ENCODE measurements at places on chromosomes 13 and 19.

DNA sequence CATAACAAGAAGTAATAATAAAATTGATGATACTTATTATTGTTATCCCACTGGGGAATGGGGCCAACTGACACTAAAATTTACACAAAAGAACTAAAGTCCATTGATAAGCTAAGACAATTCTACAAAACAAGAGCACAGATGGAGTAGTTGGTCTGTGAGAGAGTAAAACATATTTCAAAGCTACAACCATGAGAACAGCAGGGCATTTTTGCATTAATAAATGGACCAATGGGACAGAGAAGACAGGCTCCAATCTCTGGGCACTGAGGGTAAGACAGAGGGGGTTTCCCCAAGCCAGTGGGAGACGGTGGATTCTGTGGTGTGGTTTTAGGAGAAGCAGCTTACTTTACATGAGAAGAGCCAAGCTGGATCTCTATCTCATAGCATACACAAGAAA is 14.4 kb downstream of the KANK2 start:
- no peak for DNase-seq

- no peak for DNase-seq
These were observed 663 bp upstream of the PLA2G4C start for GRCh38 chr19:48111280-48111679.

- DNase-seq: no peak
These were observed 17.1 kb downstream of the KLF5 start for GRCh38 chr13:73075954-73076353.

GRCh38 chr19:326871-327270 is 17.7 kb downstream of the MIER2 start:
- DNase-seq: no peak

DNA sequence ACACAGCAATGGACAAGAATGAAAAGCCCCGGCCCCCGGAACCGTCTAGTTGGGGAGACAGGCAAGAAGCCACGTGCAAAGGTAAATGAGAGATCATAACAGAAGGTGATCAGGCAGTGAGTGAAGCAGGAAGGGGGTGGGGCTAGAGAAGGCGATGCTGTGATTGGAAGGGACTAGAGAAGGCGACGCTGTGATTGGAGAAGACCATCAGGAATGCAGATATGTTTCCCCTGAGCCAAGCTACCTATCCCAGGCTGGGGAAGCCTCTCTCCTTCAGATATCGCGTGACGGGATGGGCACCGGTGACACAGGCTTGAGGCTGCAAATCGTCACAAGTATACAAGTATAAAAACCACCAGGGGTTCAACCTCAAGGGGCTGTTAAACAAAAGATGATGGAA is 21.8 kb downstream of the DCAF15 start:
- peak; percentile 92 for DNase-seq

GRCh38 chr19:53927739-53928138 is 18.7 kb downstream of the CACNG7 start:
- DNase-seq: no peak

DNA sequence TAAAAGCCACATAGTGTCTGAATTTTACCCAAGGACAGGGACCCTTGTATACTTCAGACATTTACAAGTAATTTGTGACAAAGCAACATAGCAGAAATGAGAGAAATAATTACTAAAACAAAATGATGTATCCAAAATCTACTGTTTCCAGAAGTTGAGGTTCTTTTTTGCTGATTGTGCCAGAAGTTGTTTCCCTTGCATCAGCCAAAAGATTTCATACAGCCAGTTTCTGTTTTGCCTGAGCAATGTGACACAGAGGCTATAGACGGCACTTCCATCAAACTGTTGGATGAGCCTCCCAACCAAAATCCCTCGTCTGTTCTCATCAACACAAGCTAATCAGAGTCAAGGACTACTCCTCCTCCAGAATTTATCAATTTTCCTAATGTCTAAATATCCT is 913.2 kb upstream of the GPC6 start:
- no peak for DNase-seq

DNA sequence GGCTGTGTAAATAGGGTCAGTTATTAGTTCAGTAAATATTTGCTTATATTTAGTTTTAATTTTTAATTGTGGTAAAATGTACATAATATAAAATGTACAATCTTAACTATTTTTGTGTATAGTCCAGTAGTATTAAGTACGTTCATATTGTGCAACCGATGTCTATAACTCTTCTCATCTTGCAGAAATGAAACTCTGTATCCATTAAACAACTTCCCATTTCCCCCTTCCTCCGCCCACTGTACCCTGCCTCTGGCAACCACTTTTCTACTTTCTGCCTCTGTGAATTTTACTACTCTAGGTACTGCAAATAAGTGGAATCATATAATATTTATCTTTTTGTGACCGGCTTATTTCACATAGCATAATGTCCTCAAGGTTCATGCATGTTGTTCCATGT is 24.4 kb downstream of the UBAC2 start:
- no peak for DNase-seq

DNA sequence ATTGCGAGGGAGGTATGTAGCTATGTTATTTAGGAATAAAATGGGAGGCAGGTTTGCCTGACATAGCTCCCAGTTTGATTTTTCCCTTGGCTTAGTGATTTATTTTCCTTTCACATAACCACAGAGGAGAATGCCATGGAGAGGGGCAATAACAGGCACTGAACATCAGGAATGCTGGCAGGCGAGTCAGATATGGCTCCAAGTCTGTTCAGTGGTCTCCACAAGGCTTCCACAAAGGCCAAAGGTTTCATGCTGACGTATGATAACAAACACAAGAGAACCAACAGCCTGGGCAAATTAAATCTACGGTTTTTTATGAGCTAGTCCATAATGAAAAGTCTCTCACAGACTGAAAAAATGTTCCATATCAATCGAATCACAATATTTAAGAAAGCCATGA is 66.7 kb downstream of the SUCLA2 start:
- no peak for DNase-seq

DNA sequence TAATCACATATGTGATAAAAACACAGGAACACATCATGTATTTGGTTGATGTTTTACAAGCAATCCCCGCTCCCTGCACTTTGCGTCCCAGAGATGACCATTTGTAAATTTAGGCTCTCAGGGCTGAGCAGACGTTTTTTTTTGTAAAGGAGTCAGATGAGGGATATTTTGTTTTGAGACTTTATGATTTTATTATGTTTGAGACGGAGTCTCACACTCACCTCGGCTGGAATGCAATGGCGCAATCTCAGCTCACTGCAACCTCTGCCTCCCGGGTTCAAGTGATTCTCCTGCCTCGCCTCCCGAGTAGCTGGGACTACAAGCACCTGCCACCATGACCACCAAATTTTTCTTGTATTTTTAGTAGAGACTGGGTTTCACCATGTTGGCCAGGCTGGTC is 1.4 kb downstream of the TLE6 start:
- DNase-seq: no peak

- no peak for DNase-seq
These were observed 2.3 kb upstream of the PRR22 start for GRCh38 chr19:5786593-5787408.

DNA sequence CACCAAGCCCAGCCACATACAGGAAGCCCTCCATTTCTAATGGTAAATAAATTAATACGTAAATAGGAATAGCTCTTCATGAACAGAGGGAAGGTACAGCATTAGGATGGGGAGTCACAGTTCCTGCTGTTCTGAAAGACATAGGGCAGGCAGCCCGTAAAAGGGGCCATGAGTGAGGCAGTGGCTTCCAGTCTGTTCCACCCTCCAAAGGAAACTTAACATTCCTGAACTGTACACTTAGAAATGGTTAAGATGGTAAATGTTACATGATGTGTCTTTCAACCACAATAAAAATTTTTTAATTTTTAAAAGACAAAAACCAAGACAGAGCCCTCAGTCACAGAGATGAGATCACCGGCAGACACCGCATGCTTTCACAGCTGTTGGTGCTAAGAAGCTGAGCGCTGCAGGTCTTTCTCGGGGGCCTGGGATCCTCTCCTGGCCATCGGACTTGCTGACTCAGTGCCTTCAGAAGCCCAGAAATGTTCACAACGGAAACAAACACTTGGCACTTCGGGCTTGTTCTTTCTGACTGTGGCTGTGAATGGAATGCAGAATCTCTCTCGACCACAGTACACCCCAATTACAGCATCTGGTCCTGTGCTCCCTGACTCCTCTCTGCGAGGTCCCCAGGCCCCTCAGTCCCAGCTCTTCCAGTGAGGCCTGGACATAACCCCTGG is 36.4 kb downstream of the EPS15L1 start:
- no peak for DNase-seq

DNA sequence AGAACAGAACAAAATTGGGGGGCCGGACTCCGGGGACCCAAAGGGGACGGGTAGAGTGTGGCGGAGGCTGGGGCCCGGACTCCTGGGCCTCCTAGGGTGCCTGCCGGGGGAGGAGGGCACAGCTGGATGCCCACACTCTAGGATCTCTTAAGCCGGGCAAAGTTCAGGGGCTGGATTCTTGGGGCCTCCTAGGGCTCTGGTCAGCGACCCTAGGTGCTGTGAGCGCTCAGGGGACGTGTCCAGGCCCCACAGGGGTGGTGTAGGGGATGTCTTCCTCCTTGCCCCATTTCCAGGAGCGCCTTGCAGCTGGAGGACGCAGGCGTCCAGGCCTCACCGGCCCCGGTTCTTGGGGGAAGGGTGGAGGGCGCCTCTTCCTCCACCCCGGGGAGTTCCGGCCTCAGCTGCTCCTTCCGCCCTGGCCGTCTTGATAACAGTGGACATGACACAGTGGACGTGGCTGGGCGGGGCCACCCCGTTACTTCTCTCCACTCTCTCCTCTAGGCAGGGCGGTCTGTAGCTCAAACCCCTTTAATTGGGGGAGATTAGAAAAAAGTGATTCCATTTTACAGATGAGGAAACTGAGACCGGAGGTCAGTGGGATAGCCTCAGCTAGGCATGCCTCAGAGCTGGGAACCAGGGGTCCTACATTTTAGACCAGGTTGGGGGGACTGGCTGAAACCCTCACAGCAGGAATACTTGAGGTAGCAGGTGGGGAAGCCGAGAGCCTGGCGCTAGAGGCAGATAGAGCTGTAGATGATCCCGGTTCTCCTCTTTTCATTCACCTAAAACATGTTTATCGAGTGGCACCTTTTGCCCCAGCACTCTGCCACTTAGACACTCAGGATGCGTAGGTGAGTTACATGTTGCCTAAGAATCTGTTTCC is 705 bp downstream of the STXBP2 start:
- no peak for DNase-seq

GRCh38 chr19:56765137-56765536 is 75.4 kb downstream of the PEG3 start:
- no peak for DNase-seq

DNA sequence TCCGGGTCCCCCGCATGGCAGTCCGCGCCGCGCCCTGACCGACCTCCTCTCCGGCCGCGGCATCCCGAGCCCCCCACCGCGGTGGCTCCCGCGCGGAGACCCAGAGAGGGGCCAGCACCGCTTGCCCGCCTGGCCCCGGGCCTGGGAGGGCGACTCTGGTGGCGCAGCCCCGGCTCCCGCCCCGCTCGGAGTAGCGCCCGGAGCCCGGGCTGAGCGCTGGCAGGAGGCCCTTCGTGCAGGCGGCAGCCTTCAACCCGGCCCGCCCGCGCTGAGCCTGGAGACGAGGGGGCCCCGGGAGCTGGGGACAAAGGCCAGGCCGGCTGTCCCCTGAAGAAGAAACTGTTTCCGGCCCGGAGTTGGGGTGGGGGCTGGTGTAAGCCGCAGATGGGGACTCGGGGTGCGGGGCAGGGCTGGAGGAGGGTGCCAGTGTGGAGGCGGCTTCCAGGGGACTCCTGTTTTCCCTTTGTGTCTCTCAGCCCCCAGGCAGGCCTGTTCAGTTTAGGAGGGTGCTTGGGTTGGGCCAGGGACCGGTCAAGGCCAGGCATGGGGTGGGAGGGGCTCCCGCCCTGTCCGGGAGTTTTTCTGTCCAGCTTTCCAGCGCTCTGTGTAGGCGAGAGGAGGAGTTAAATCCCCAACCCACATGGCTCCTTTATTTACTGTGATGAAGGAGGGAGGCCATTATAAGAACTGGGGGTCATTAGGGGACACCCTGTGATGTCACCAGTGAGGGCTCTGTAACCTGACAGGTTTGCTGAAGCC is 935 bp downstream of the LRP3 start:
- no peak for DNase-seq

- no peak for DNase-seq
These were observed 966 bp downstream of the JUNB start for GRCh38 chr19:12792051-12792852.

- DNase-seq: no peak
These were observed 607.4 kb downstream of the GPC6 start for GRCh38 chr13:93834051-93834450.

DNA sequence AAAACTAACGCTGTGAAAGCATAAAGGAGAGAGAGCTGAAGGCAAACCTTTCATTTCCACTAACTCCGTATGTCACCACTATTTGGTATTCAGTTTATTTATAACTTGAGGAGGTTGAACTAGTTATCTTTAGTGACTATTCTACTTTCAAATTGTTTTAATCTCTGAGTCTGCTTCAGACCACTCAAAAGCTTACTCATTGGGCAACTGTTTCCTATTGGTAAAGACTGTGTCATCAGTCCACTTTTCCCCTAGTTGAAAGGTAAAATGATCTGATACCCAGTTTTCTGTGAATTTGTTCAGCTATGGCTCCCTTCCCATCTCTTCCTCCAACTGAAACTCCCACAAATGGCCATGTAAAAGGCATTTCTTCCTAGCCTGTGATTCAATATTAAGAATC is 39.1 kb downstream of the TEX26 start:
- DNase-seq: no peak

GRCh38 chr13:74243637-74244526 is 109.7 kb upstream of the KLF12 start:
- DNase-seq: no peak

GRCh38 chr19:49801966-49802661 is 11.0 kb downstream of the FUZ start:
- DNase-seq: peak; percentile 78

DNA sequence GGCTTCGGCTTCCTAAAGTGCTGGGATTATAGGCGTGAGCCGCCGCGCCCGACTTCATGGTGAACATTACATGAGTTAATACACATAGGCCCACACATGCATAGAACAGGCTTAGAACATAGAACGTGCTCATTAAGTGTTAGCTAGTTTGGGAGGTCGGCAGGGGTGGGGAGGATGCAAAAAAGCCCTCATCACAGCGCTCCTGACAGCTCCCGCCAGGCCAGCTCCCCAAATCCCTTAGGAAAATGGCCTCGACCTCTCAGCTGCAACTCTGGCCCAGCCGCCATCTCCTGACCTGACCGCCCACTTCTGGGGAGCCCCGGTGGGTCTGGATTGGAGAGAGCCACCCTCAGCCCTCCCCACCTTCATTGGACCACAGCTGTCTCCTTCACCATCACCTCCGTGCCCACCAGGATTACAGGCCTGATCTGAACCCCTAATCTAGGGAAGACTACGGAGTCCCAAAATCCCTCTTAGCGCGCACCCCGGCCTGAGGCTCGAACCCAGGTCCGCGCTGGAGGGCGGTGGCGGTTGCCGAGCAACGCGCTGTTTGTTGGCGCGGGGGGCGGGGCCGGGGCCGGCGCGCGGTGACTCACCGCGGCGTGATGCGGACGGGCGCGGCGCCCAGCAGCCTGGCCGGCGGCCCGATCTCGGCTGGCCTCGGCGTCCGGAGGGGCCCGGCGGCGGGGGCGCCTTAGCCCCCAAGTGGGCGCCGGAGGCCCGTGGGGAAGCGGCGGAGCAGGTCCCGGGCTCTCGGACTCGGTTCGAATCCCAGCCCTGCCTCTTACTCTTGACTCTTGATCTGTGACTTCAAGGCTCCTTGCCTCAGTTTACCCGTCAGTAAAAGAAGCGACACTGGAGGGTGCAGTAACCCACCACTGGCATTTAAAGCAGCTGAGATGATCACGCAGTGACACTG is 26.7 kb upstream of the NANOS3 start:
- no peak for DNase-seq

- DNase-seq: no peak
These were observed 469 bp downstream of the COX6B2 start for GRCh38 chr19:55353803-55354697.
